Hypothalamus (tissue), 51 donors: ENCODE measurements at places on chromosomes 7 and 10.

DNA sequence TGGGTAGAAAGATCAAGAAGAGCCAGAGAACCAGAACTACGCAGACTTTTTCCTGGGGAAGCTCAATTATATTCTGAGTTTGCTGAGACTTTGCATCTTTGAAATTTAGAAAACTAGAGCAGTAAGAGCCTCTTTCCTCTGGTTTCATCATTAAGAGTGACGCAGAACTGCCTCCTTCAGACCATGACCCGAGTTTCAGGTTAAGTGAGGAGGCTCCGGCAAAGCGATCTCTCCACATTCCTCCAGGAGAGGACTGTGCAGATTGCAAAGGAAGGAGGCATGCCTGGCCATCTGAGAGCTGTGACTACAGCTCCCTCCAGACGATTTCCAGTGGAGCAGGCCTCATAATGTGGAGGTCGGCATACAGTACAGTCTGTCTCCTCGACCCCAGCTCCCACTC is 115.8 kb upstream of the LANCL2 start:
- DNase-seq: no peak

- no peak for DNase-seq
These were observed 21.4 kb upstream of the ATOH7 start for GRCh38 chr10:68253346-68253745.

DNA sequence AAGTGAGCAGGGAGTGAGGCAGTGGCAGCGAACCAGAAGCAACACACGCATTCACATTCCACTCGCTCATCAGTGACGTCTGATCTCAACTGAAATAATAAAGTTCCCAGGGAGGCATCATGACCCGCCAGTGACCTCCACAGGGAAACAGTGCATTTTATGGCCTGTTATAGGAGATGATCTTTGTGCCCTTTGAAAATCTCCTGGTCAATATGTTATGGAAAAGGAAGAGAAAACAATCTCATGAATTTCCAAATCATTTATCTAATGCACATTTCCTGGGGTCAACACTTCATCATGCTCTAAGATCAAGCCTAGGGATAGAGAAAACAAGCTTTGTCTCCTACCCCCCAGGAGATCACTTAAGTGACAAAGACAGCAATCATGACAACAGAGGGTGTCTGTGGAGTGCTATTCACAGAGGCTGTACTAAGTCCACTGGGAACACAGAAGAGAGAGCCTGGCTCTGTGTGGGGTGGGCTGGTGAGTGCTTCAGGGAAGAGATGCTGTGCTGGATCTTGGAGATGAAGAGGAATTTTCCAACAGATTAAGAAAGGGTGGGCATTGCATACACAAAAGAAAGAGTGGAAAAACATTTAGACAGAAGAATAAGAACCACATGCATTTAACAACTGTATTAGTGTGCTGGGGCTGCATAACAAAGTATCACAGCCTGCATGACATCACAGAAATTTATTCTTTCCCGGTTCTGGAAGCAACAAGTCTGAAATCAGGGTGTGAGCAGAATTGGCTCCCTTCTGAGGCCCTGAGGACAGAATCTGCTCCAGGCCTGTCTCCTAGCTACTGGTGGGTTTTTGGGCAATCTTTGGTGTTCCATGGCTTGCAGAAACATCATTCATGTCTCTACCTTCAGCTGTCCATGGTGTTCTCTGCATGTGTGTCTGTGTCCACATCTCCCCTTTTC is 613.9 kb upstream of the IGFBP3 start:
- DNase-seq: no peak

- no peak for DNase-seq
These were observed 84.4 kb upstream of the SEM1 start for GRCh38 chr7:96794063-96794462.

GRCh38 chr7:133549633-133550032 is 296.8 kb downstream of the EXOC4 start:
- DNase-seq: no peak

DNA sequence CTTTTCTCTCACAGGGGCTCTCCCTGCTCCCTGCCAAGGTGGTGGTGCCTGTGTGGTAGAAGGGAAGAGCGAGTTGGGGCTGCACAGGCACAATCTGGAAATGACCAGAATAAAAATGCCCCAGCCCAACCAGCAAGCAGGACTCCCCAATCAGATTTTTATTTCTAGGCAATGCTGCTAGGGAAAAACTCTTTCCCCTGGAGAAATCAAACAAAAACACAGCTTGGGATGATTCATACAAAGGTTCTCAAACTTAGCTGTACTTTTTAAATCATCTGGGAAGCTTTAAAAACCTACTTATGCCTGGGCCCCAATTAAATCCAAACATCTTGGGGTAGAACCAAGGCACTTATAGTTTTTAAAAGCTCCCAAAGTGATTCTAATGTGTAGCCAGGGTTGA is 243.2 kb downstream of the HTR7 start:
- DNase-seq: no peak

GRCh38 chr7:42070068-42070467 is 166.9 kb downstream of the GLI3 start:
- DNase-seq: no peak

DNA sequence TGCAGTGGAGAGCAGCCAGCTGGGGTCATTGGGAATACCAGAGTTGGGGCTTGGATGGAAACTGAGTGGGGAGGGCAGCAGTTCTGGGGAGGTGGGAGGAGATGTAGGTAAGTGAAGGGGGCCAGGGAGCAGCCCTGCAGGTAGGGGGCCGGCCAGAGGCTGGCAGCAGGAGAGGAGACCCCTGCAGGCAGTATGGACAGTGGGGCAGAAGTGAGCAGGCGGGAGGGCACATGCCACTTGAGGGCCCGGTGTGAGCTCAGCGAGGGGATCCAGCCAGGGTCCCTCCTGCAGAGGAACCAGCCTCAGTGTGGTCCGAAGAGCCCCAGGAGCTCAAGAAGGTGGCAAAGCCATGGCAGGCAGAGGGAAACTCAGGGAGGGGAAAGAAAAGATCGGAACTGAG is 75.4 kb downstream of the WDR11 start:
- no peak for DNase-seq

- no peak for DNase-seq
These were observed 58.8 kb downstream of the TSPAN12 start for GRCh38 chr7:120799147-120799546.

GRCh38 chr7:108078211-108078673 is 51.9 kb downstream of the LAMB4 start:
- no peak for DNase-seq

DNA sequence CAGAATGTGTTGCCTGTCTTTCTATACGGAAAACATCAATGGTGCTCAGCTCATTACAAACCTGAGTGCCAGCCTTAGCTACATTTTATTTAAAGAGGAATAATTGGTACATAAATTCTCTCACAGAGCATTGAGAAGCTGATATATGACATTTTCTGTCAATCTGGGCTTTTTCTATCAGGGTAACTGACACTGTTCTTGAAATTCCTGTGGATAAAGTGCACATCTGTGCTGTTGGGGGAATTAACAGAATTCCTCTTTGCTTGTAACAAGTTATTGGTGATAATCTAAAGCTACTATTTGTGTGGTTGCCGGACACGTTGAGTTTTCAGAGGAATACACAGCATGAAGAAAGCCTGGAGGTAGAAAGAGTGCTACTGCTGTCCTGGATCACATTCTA is 668.6 kb downstream of the SORCS1 start:
- DNase-seq: no peak

DNA sequence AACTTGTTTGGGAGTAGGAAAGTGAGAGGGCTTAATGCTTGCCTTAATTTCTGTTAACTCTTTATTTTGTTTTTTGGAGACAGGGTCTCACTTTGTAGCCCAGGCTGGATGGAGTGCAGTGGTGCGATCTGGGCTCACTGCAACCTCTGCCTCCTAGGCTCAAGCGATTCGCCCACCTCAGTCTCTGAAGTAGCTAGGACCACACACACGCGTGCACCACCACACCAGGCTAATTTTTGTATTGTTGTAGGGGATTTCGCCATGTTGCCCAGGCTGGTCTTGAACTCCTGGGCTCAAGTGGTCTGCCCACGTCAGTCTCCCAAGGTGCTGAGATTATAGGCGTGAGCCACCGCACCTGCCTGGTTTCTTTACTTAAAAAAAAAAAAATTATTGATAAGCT is 1.9 kb downstream of the PPP2R2D start:
- DNase-seq: no peak
